Upper lobe of left lung (tissue), 6 donors: ENCODE measurements at places on chromosomes 11 and 22.

DNA sequence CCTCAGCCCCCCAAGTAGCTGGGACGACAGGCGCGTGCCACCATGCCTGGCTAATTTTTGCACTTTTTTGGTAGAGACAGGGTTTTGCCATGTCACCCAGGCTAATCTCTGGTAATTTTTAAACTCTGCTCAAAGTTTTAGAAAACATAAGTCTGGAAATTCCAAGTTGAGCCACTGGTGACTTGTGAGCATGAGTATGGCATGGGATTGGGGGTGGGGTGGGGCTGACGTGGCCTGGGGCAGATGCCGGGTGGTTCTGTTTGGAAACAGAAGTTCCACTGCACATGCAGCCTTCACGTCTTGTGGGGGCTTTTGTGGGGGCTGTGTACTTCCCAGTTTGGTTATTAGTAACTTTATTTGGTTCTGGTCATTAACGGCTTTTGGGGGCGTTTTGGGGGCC is 67.3 kb downstream of the PTPRJ start:
- DNase-seq = no peak

DNA sequence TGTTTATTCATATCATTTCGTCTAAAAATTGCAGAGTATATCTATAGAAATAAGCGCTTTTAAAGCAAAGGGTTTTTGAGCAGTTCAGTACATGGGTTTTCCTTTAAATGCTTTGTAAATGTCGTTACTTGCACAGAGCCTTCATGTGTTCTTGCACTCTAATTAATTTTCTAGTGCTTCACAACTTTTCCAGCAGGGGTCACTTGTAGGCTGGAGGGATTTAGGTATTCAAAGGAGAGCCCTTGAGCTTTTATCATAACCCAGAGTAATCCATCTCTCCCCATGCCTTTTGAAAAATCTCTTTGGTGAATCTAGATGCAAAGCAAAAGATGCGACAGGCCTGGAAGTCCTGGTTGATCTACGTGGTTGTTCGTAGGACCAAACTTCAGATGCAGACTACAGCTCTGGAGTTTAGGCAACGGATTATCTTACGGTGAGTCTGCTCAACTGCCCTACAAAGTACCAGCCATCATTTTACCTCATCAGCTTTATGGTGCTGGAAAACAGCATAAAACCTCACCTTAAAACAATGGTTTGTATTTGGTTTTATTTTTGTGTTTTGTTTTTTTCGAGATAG is 60.4 kb downstream of the SFI1 start:
- no peak for DNase-seq

- no peak for DNase-seq
Measured at GRCh38 chr22:38071421-38072321, 12.3 kb downstream of the SLC16A8 start.

GRCh38 chr22:36986242-36986821 is 32.9 kb downstream of the TST start:
- no peak for DNase-seq

GRCh38 chr11:115256397-115257197 is 247.6 kb downstream of the CADM1 start:
- DNase-seq = no peak

GRCh38 chr11:92342886-92343285 is 118.3 kb downstream of the FAT3 start:
- no peak for DNase-seq

DNA sequence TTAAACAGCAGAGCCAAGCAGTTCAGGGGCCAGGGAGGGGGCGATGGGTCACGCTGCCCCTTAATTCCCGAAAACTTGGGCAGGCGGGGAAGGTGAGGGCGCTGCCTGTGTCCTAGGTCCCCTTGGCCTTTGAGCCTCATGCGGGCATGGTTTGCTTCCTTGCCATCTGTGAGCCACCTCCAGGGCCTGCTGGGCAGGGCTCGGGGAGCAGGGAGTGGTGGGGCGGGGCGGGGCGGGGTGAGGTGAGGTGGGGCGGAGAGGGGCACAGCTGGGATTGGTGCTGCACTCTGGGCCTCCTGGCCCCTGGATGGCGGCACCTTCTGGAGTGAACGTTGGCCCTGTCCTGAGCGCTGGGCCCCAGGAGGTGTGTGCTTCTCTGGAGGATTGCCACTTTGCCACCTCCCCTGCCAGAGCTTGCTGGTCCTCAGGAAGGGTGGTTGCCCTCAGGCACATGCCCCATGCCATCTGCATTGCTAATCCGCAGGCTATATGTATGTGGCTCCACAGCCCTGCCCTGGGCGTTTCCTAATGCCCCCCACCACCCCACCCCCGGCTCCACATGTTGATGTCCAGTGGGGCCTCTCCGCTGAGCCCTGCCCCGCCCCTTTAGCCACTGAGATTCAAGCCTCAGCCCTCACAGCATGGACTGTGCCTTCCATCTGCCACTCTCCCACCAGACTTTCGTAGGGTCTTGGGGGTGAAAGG is 352.5 kb downstream of the TBC1D22A start:
- DNase-seq = no peak

DNA sequence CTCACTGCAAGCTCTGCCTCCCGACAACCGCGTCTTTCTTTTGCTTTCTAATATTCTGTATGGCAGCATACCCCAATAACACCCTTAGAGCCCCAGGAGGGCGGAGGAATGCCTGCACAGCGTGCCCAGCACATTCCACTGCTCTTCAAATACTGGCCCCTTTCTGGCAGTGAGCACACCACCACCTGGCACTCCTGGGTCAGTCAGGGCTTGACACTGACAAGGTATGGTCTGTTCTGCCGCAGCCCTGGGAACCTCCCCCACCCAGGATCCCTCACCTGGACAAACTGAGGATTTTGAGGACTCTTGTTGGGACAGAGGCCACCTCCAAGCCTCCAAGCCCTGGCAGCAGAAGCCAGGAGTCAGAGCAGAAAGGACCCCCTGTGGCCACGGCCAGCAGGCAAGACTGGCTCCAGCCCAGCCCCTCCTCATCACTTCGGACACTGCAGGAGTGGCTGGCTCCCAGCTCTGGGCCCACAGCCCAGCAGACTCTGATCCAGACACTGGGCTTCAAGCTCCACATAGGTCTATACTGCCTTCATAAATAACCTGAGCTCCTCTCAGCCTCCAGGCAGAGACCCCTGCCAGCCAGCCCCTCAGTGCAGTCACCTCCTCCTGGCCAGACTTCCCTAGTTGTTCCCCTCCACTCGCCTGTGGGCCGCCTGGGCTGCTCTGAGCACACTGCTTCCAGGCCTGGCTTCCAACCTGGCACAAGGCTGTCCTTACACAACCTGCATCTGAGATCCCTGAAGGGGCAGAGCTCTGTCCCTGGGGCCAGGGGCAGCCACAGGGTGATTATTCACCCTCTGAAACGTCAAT is 14.5 kb downstream of the CARS1 start:
- DNase-seq = no peak

DNA sequence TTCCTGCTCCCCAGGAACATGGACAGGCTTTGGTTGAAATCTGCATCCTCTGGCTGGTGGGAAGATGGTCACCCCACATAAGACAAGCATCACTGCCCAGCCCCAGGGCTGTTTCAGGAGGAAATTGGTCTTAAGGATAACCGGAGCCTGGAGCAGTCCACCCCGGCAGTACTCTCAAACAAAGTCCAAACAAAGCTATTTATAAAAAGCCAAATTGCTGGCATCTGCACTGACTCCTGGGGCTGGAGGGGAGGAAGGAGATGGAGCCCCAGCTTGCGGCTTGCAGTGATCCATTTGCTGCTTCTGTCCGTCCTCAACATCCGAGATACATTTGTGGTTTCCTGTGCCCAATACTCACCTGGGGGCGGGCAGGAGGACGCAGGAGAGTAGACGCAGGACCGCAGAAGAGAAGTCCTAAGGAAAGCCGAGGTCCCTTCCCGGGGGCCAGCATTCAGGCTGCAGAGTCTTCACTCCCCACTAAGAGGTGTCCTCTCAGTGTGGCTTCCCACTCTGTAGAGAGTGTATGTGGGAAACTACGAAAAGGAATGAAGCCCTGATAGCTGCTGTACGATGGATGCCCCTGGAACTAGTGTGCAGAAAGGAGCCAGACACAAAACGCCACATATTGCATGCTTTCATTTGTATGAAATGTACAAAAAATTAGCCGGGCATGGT is 107.3 kb upstream of the FGF3 start:
- no peak for DNase-seq

- no peak for DNase-seq
Measured at GRCh38 chr22:36808721-36809344, 8.0 kb downstream of the PVALB start.

- DNase-seq = no peak
Measured at GRCh38 chr22:43136801-43137200, 6.4 kb downstream of the MCAT start.

DNA sequence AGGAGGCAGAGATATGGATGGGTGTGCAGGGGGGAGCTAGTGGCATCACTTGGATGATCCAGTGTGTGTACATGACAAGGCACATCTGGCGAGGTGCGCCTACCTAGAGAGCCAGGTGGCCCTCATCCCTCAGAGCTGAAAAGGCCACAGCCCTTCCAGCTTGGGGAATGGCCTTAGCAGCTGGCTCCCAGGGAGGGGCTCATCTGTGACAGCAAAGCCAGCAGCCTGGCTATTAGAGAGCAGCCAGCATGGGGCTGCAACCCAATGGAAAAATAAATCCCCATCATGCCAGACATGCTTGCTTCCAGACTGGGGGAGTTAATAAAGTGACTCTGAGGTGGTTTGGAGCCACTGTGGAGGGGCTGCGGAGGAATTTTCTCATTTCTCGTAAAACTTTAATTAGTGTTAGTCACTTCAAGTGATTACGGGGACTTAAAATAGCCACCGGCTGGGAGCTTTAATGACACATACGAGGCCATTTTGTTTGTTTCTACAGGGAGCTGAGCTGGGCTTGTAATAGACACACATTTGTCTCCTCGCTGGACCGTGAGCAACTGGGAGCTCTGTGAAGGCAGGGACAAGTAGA is 111.2 kb upstream of the ALX4 start:
- no peak for DNase-seq

DNA sequence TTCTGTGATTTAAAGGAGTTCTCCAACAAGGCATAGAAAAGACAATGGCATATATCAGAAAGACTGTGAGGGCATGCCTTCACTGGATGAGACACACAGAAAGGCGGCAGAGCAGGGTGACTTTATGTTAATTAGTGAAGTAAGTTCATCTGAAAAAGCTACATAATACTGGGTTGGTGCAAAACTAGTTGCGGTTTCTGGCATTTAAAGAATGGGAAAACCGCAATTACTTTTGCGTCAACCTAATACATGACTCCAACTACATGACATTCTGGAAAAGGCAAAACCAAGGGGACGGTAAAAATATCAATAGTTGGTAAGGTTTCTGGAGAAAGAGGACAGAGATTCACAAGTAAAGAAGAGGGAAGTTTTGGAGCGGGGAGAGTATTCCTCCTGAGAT is 5.1 kb downstream of the RFPL1 start:
- DNase-seq = no peak

DNA sequence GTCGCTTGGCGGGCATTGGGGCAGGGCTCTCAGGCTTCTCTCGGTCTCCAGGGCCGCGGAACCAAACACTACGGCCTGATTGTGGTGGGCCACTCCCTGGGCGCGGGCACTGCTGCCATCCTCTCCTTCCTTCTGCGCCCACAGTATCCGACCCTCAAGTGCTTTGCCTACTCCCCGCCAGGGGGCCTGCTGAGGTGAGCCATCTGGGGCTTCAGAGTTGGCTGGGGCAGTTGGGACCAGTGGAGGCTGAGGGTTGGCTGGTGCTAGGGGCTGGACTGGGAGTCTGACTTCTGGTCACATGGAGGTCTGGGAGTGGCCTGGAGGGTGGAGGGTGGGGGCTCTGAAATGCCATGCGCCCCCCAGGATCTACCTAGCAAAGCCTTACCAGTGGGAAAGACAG is 15.3 kb upstream of the MYRF start:
- DNase-seq = no peak

DNA sequence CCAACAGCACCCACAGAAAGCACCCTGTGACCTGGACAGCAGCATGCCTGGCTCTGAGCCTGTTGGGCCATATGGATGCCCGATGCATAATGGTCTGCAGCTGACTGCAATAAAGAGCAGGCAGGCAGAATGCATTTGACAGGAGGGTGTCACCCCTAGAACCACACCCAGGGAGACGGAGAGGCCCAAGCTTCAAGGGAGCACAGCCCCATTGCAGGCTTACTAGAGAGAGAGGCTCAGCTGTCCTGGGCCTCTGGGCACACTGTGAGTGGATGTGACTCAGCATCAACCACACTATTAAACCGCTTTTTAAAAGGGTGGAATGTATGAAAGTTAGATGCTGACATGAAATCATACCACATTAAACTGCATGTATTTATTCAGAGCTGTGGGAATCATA is 365.3 kb downstream of the CTTN start:
- no peak for DNase-seq

DNA sequence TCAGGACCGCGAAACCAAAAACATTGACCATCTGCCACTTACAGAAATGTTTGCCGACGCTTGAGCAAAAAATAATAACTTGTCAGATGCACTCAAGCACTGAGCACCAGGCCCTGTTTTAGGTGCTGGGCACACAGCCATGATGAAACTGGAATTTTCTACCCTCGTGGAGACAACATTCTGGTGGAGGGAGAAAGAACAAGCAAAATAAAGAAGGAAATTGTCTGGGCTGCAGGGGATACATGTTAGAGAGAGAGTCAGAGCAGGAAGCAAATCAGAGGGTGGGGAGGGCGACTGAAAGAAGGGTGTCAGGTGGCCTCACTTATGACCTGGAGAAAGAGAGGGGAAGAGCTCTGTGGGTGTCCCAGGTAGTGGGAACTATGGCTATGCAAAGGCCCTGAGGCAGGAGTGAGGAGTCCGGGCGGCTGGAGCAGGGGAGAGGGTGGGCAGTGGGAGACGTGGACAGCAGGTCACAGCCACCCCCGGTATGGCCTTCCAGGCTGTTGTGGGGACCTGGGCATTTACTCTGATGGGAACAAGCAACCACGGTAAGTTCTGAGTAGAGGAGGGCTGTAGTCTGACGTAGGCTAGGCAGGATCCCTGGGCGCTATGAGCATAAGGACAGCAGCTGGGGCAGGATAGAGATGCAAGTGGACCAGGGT is 78.8 kb downstream of the MYEOV start:
- DNase-seq = peak; percentile 12

GRCh38 chr11:61417670-61418069 is 12.1 kb downstream of the CPSF7 start:
- no peak for DNase-seq

GRCh38 chr11:111731821-111732220 is 34.4 kb downstream of the PPP2R1B start:
- DNase-seq = no peak

DNA sequence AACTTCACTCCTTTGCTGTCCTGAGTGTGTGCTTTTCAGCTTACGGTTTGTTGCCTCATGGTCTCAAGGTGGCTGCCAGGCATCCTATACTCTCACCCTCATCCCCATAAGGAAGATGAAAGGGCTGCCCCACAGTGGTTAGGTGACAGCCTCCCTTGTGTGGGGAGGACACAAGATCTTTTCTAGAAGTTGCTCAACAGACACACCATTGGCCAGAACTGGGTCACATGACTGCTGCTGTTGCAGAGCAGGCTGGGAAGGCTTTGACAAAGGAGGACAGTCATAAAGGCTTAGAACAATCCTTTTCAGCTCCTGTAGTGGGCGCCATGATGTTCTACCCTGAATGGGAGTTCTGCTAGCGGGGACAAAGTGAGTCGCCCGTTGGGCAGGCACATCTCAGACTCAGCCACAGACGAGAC is 69.7 kb upstream of the RASD2 start:
- DNase-seq = no peak

GRCh38 chr22:19122752-19123492 is 710 bp upstream of the DGCR2 start:
- DNase-seq = peak; percentile 43
